Stimulated activated memory B cell treated with anti-CD40 and anti-IgM and Interleukin-4, amounts not matched to agents 10 μg/mL and 1 μg/mL and 100 μg/mL, for 72 hours (primary cell): ENCODE measurements at places on chromosomes 6 and 20.

GRCh38 chr6:31795616-31796298 lies at the start of gene VARS1:
TSS of gene VARS1 (minus strand) at chr6:31795752. CDS start at chr6:31795217, 535 bp downstream.
- ATAC-seq, result peak; percentile 94

GRCh38 chr6:30960907-30961673 lies 20.3 kb downstream of the MUCL3 start:
- ATAC-seq, result no peak

- no peak for ATAC-seq
Observed at GRCh38 chr6:103872233-103872632, 987.5 kb downstream of the HACE1 start.

DNA sequence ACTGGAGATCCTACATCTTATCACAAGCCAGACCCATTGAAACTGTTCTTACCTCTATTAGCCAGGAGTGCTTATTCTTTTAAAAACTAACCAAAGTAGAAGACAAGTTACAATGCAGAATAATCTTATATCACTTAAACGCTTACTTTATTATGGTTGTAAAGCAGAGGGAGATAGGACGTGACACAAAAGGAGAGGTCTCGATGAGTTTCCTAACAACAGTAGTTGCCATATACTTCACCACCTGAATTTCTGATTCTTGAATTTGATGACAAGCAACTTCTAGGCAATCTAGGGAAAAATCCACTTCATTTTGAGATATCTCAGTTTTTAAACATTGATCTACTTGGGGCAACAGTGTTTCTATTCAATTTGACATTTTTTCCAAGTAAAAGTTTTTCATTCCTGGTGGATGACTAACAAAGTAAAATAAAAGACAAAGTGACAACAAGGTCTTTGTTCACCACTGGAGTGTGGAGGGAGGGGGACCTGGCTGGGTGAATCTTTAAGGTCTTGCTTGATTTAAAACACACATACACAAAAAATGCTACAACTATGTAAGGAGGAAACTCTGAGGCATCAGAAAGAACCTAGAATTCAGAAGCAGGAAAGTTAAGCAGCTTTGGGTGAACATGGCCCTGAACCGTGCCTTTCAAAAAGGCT lies 110.9 kb downstream of the SMLR1 start:
- ATAC-seq, result no peak

GRCh38 chr6:36373368-36374019 lies 14.0 kb downstream of the ETV7 start:
- ATAC-seq, result no peak

DNA sequence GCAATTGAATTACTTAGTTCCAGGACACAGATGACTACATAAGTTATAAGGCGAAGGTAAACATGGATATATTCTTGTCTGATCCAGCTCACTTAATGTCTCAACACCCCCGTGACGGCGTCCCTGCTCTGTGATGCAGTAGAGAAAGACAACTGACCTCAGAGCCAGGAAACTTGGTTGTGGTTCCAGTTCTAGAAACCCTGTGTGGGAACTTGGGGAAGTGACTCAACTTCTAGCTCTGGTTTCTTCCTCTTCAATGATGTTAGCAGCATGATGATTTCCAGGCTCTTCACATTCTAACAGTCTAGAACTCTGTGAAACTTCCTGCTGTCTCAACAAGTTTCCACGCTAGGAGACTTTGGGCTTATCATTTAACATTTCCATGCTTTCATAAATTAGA lies 18.4 kb downstream of the LAMA4 start:
- ATAC-seq, result peak; percentile 29

- ATAC-seq, result no peak
Observed at GRCh38 chr6:148700047-148700715, 46.6 kb upstream of the UST start.

DNA sequence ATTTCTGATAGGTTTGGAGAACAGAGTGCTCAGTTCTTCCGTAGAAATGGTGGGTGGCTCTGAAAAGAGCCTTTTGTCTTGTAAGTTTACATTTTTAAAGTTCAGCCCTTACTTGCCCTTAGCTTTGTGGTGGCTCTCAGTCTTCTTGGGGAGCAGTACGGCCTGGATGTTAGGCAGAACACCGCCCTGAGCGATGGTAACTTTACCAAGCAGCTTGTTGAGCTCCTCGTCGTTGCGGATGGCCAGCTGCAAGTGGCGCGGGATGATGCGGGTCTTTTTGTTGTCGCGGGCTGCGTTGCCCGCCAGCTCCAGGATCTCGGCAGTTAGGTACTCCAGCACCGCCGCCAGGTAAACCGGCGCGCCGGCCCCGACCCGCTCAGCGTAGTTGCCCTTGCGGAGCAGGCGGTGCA lies 19.5 kb downstream of the OR2B2 start:
- ATAC-seq, result no peak
